T-helper 1 cell treated with Interleukin-12 subunit alpha and Interleukin-12 subunit beta and Interleukin-4 antibody, amounts not matched to agents 30 ng/mL and 1 ng/mL, for 36 hours (primary cell): ENCODE measurements at places on chromosomes 12 and 14. TPM values are rescaled to one million over a fixed set of nuclear protein-coding genes. Genes with fewer than 3 reads are reported as not detected.

The SIX1 gene
- total RNA-seq, result 1.2 TPM in 2 replicates

The GPRC5D gene
- not detected in 2 replicates for total RNA-seq

The CCDC196 gene
- total RNA-seq, result not detected in 2 replicates

The UNC79 gene
- total RNA-seq, result not detected in 2 replicates

The MANSC4 gene
- not detected in 2 replicates for total RNA-seq

The CNTN1 gene
- not detected in 2 replicates for total RNA-seq

The TSPAN8 gene
- not detected in 2 replicates for total RNA-seq

The FNTB gene
- total RNA-seq, result 9.7 and 13.1 TPM in 2 replicates

The ENDOU gene
- not detected in 2 replicates for total RNA-seq

The RASSF8 gene
- total RNA-seq, result 0.51 and 1.6 TPM in 2 replicates
